ENCODE measurements at places on chromosomes 12 and 14.

DNA sequence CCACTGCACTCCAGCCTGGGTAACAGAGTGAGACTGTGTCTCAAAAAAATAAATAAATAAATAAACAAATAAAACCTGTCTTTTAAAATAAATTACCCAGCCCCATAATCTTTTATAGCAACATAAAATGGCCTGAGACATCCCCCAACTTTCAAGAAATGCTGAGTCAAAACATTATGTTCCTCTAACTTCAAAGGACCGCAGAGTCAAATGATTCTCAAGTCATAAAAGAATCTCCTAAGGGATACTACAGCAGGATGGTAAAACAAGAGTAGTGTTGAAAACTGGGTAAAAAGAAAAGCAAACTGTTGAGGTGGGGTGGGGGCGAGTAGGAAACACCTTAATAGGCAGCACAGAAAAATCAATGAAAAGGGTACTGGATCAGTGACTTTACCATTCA lies 9.5 kb downstream of the BLTP3B start:
- DNase-seq, result no peak

- no peak for DNase-seq
Observed at GRCh38 chr12:12562016-12562483, 613 bp downstream of the DUSP16 start.

DNA sequence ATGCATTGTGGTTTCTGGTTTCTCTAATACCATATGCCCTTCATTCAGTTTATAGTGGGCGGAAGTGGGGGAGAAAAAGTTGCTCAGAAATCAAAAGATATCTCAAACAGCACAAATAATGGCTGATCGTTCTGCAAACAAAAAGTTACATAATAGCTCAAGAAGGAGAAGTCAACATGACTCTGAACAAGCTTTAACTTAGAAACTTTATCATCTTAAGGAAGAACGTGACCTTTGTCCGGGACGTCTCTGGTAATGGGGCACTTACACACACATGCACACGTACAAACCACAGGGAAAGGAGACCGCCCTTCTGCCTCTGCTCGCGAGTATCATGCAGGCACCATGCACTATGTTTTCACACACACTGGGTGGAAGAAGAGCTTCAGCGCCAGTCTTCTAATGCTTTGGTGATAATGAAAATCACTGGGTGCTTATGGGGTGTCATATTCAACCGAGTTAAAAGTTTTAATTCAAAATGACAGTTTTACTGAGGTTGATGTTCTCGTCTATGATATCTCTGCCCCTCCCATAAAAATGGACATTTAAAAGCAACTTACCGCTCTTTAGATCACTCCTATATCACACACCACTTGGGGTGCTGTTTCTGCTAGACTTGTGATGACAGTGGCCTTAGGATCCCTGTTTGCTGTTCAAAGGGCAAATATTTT lies 4.7 kb downstream of the FOS start:
- no peak for DNase-seq

- DNase-seq, result no peak
Observed at GRCh38 chr12:60230056-60230455, 634.2 kb downstream of the SLC16A7 start.

DNA sequence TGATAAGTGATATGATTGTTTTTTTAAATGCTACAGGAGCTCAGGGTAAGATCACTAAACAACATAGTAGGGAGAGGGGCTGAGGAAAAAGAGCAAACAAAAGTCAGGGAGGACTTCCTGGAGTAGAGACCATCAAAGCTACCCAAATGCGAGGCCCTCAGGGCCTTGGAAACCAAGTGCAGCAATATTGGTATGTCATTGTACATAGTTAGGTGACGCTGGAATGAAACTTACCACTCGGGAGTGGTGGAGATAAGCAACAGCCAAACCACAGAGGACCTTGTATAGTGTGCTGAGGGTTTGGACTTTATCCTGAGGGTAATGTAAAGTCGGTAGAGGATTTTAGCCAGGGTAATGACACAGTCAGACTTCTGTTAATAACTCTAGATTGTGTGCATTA lies 13.8 kb downstream of the KITLG start:
- no peak for DNase-seq

- DNase-seq, result no peak
Observed at GRCh38 chr12:92216092-92216491, 70.4 kb upstream of the BTG1 start.

DNA sequence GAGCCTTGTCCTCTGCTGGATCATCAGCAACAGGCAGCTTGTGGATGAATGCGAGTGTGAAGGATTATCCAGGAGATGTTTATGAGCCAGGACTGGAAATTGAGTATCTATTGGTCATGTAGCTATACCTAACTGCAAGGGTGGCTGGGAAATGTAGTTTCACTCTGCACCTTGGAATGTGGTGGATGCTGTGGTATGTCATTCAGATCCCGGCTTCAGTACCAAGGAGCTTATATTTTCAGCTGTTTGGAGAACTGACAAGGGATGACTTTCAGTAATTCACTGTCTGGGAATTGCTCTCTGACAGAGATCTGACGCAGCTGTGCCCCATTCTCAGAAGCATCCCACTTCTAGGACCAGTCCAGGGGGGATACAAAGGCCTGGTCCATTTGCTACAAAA lies 792.3 kb upstream of the NOVA1 start:
- no peak for DNase-seq

- no peak for DNase-seq
Observed at GRCh38 chr14:88473791-88474190, 81.0 kb downstream of the PTPN21 start.

- DNase-seq, result no peak
Observed at GRCh38 chr12:118358612-118359540, 13.8 kb downstream of the TAOK3 start.

DNA sequence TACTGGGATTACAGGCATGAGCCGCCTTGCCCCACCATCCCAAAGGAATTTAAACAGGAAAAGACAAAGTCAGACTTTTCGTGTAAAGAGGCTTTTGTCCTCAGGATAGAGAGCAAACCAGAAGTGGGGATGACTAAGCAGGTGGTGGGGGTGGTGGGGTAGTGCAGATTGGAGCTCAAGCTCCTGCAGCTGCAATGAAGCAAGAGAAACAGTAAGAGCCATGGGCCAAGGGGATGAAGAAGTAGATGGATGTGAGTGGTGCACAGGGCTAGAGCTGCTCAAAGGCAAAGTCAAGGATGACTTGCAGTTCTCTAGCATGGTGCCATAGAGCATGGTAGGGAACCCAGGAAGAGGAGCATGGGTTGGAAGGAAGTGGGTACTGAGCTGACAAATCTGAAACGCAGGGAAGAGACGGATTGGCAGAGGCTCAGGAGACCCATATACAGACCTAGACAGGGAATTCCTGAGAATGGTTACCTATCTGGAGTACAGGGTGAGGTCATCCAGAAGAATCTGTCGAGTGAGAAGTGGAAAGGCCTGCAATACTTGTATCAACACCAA lies 11.4 kb upstream of the RNF34 start:
- no peak for DNase-seq

GRCh38 chr12:13591059-13591458 lies 390.3 kb downstream of the GRIN2B start:
- no peak for DNase-seq

GRCh38 chr14:87522575-87522974 lies 470.4 kb downstream of the GALC start:
- no peak for DNase-seq

DNA sequence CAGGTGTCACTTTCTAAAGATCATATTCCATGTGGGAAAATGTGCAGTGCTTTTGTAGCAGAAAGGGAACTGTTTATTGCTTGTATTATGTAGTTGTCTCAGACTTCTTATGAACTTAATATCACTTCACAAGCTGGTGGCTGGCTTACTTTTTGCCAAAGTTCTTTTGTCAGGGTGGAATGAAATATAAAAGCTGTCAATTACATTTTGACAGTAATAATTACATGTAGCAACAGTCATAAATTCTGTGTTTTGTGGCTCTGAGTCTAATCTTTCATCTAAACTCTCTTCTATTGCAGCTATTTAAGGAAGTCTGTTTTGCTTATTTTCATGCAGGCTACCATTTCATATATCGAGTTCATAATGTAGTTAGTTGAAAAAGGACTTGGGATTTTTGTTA lies 106.6 kb downstream of the OTOGL start:
- no peak for DNase-seq

GRCh38 chr14:39428118-39428517 lies 4.1 kb downstream of the FBXO33 start:
- DNase-seq, result no peak

GRCh38 chr14:100739306-100739705 lies 12.6 kb downstream of the DLK1 start:
- DNase-seq, result no peak

DNA sequence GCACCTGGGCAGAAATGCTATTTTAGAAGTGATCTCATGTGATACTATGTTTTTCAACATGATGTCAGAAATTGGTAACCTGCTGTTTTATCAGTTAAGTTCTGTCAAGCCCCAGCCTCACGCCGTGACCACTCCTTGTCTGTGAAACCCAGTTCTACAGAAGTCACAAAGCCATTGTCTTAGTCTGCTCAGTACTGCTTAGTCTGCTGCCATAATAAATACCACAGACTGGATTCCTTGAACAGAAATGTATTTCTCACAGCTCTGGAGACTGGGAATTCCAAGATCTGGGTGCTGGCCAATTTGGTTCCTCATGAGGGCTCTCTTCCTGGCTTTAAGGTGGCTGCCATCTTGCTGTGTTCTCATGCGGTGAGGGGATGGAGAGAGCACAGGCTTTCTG lies 176.9 kb downstream of the PRKCH start:
- no peak for DNase-seq

- DNase-seq, result no peak
Observed at GRCh38 chr14:76196980-76197695, 45.4 kb downstream of the GPATCH2L start.

DNA sequence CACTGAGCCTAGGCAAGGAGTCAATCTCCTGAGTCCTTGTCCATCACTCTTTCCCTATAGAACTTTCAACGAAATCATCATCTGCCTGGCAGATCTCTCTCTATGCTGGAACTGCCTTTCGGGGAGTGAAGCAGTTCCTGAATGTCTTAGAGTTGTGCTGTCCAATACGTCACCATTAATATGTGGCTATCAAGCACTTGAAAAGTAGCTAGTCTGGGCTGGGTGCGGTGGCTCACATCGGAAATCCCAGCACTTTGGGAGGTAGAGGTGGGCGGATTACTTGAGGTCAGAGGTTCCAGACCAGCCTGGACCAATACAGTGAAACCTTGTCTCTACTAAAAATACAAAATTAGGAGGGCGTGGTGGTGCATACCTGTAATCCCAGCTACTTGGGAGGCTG lies 35.1 kb downstream of the NRDE2 start:
- DNase-seq, result no peak

DNA sequence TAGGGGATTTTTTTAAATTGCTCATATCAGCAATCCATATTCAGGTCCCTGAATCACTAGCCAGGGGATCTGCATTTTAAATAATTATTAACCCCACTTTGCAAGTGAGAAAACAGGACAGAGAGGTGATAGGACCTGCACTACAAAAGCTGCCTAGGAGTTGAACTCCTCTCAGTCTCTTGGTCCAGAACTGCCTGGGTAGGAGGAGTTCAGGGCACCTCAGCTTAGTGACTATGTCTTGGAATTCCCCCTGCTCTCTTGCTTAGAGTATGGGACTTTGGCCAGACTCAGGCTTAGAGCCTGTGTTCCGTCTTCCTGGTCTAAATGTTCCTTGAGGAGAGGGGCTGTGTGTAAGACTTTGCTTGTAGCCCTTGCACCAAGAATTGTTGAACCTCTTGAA lies 68.2 kb upstream of the WSCD2 start:
- DNase-seq, result no peak

DNA sequence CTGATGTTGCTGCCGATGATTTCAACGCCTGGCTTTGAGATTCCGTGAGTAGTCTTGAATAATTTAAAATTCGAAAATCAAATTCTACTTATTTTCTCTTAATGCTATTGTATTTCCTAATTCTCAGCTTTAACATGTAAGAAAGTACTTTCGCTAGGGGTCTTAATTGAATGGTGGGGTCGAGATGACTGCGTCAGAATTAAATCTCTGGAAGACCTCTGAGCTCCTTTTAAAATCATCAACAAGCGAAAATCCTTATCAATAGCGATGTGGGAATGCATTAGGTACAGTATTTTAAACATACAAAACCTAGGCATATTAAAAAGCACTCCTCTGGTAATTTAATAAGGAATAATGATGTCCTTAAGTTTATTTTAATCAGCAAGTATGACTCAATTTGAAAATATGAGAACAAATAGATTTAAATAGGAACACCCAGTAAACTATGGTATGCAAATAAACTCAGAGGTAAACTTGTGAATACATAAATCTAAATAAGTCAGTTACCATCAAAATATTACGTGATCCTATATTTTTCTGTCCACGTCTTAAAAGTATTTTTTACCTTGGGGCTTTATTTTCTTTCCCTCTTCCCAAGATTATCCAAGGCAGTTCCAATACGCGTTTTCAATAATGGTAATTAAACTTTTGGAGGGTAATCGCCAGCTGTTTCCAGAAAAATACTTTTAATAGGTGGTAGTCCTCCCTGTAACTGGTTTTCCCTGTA lies 1.4 kb downstream of the FOXA1 start:
- no peak for DNase-seq

- no peak for DNase-seq
Observed at GRCh38 chr12:82862876-82863649, 176.4 kb downstream of the TMTC2 start.

DNA sequence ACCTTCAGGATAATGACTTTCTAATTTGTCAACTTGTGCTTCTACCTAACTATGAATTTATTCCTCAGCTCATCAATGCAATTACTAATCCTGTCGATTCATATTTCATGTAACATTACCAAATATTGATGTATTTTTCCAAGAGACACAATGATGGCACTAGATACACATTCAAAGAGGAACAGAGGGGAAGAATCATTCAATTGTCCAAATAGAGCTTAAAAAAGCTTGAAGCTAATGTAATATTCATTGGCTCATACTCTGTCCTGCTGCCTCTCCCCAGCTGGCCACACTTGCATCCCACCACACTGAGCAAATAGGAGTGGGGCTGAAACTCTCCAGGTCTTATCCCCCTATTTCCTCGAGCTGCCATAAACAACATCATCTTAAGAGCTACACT lies 9.3 kb downstream of the TESPA1 start:
- DNase-seq, result no peak

- DNase-seq, result no peak
Observed at GRCh38 chr14:77077040-77077439, 21.0 kb upstream of the CIPC start.

DNA sequence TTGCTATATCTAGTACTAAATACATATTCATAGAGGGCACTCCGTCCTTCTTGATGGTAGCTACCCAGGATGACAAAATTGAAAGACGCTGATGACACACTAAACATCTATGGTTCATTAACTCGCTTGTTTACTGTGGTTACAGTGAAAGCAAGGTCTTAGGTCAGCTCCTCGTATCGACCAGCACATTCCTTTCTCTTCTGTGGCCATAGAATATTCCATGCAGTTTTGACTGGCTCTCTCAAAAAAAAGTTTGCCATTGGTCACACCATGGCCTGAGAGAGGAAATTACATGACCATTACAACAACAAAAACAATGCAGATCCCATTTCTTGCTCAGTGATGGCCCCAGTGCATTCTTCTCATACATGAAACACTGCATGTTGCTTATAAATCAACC lies 411.4 kb upstream of the SOX5 start:
- no peak for DNase-seq
